Urinary bladder (tissue), 4 donors: ENCODE measurements at places on chromosomes 11 and 22.

DNA sequence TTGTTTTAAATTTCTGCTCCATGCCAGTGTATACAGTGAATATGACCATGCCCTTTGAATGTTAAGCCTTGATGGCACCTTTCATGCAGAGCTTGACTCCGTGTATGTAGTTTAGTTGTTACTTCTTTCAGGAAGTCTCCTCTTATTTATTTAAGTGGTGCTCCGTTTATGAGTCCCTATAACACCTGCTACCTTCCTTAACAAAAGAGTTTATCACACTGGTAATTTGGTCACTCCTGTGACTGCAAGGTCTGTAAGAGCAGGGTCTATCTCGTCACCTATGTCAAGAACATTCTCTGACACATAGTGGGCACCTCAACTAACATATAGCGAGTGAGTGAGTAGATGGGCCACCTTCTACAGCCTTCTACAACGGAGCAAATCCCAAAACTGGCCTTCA, 152.5 kb downstream of the CCDC34 start:
- no peak for DNase-seq

GRCh38 chr22:42116848-42117424, 13.7 kb downstream of the CYP2D6 start:
- no peak for DNase-seq

- no peak for DNase-seq
Measured at GRCh38 chr11:95443386-95443785, 212.4 kb upstream of the SESN3 start.

- DNase-seq = no peak
Measured at GRCh38 chr22:39135092-39135896, 17.2 kb downstream of the CBX7 start.

DNA sequence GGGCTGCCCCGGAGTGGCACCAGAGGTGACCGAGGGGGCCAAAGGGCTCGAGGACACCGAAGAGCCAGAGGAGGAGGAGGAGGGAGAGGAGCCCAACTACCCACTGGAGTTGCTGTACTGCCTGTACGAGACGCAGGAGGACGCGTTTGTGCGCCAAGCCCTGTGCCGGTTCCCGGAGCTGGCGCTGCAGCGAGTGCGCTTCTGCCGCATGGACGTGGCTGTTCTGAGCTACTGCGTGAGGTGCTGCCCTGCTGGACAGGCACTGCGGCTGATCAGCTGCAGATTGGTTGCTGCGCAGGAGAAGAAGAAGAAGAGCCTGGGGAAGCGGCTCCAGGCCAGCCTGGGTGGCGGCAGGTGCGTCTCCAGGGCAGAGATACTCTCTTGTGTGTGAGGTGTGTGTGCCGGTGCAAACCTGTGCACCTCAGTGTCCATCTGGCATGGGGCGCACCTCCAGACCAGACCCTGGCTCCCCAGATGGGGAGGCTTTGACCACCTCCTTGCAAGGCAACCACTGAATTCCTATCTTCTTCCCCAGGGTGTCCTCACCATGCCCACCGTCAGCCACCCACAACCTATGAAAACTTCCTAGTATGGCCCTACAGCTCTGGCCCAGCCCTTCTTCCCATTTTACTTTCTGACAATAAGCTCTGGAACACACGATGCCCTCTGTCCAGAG, 3.4 kb downstream of the NLRP6 start:
- no peak for DNase-seq

DNA sequence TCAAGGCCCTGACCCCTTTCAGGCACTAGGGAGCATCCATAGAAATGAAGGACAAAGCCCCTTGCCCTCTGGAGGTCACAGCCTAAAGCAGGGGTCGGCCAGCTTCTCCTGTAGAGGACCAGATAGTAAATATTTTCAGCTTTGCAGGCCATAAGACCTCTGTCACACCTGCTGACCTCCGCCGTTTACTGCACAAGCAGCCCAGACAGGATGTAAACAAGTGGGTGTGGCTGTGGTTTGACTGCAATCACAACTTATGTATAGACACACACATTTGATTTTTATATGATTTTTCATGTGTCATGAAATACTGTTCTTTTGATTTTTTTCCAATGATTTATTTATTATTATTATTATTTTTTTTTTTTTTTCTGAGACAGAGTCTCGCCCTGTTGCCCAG, 34.3 kb downstream of the KIAA1671 start:
- DNase-seq = no peak

DNA sequence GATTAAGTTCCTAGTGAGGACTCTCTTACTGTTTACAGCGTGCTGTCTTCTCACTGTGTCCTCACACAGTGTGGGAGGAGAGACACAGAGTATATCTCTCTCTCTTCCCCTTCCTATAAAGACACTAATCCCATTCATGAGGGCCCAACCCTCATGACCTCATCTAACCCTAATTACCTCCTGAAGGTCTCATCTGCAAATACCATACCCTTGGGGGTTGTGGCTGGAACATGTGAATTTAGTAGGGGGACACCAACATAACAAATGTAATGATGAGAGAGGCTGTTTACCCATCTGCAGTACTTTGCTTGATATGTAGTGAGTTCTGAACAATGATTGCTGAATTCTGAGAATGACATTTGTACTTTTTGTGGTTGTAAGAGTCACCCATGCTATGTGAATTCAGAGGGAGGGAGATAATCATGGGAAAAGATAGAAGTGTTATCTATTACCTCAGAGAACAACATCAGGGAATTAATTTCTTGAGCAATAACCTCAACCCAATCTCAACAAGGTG, 4.9 kb upstream of the OR52W1 start:
- no peak for DNase-seq

- no peak for DNase-seq
Measured at GRCh38 chr11:108768370-108768769, 103.5 kb downstream of the DDX10 start.

DNA sequence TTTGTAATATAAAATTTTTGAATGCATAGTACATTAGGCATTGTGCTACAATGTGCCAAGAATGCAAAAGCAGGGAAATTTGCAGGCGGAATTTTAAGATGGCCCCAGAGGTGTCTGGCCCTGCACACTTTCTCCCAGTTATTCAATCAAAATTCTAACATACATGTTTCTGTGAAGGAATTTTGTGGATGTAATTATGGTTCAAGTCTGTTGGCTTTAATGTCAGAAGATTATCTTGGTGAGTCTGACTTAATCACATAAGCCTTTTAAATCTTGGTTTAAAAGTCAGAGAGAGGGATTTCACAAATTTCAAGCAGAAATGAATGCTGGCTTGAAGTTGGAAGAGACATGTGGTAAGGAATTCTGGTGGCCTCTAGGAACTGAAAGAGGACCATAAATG, 423.4 kb upstream of the CCDC179 start:
- DNase-seq = no peak

DNA sequence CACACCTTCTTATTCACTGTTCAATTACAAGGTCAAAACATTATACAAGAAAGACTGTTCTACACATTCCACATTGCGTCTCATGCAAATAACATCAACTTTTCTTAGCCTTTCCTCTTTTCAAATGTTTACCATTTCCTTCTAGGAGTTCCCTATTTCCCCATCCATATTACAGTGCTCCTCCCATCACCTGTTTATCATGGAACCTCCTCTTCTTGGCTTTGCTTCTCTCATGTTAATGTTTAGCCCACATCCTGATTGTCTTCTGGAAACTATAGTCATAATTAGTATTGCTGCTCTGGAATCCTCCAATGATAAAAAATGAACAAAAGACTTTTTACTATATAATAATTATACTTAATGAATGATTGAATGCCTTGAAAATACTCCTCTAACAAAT, 21.3 kb downstream of the OR52E1 start:
- DNase-seq = no peak

GRCh38 chr22:20061481-20061861, 18.6 kb upstream of the DGCR8 start:
- DNase-seq = no peak

- DNase-seq = no peak
Measured at GRCh38 chr22:20434264-20434751, 3.3 kb downstream of the SCARF2 start.

- DNase-seq = no peak
Measured at GRCh38 chr11:122232985-122233384, 117.0 kb upstream of the BLID start.

GRCh38 chr11:130197386-130198035, 37.9 kb downstream of the ST14 start:
- no peak for DNase-seq

DNA sequence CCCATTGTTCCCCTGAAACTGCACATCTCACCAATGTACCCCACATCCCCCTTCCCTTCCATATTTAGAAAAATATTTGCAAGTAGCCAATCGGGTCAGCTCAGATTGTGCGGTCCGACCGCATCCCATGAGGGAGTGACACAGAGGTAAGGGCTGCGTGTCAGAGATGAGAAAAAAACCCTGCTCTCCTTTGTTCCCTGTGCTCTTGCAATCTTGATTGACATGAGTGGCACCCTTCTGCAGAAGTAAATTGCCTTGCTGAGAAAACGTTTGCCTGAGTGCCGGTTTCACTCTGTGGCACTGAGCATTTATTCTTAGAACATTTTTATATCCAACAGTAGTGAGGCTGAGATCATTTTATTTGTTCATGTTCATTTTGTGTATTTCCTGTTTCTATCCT, 81.6 kb upstream of the CCDC90B start:
- no peak for DNase-seq

DNA sequence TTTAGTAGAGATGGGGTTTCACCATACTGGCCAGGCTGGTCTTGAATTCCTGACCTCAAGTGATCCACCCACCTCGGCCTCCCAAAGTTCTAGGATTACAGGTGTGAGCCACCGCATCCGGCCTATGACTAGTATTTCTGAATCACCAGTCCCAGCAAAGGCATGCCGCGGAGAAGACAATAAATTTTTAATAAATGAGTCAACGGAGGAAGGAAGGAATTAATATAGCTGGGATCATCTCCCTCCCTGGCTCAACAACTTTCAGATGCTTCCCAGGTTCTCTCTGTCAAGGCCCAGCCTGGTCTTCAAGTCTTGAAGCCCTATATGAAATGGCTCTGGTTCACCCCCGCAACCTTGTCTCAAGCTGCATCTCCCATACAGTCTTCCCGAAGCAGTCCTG, 45.7 kb downstream of the CYTH4 start:
- DNase-seq = no peak

DNA sequence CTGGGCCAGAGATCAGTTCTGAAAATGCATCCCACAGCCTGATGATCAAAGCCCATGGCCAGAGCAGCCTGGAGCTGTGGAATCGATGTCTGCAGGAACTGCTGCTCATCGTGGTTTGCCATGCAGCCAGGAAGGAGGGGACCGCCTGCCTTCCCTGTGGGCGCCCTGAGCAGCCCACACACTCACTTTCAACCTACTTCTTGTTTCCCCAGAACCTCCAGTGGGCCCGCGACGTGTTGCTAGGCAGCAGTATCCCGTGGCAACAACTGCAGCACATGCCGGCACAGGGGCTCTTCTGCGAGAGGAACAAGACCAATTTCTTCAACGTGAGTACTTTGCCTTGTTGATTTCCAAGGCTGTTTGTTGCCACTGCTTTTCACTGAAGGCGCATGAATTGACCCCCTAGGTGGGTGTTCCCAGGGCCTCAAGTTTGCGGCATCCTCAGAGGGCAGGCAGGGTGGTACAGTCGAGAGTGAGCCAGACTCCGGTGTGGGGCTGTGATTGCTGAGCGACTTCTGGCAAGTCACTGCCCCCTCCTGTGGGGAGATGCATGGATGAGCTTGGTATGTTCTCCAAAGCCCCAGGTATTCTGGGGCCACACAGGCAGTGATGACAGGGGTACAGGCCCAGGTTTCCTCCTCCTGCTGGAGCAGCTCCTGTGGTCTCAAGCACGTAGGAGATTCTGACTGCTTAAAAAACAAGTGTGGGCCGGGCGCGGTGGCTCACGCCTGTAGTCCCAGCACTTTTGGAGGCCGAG, 47.0 kb upstream of the SUSD2 start:
- no peak for DNase-seq

- no peak for DNase-seq
Measured at GRCh38 chr11:124935548-124936514, at the start of gene HEPACAM. Gene HEPACAM, minus strand, starts transcription at chr11:124936047. Its CDS starts 41 bp downstream, at chr11:124936006.
